ENCODE measurements at places on chromosomes 12 and 14.

GRCh38 chr14:50647753-50648152 is 20.4 kb downstream of the SAV1 start:
- DNase-seq = no peak
- H3K27me3 ChIP-seq = no peaks in the 10 kb centered on the region
- no peaks in the 10 kb centered on the region for H3K36me3 ChIP-seq
- H3K4me3 ChIP-seq = no peak overlapping the region
- no peak overlapping the region for H3K27ac ChIP-seq
- no peaks in the 10 kb centered on the region for H3K4me1 ChIP-seq

- no peak overlapping the region for H3K27ac ChIP-seq
- peak overlapping the region; percentile 24 for H3K4me3 ChIP-seq
- H3K27me3 ChIP-seq = peaks cover 37% of the 10 kb centered on the region
- H3K4me1 ChIP-seq = peaks cover 14% of the 10 kb centered on the region
- no peak for DNase-seq
- no peaks in the 10 kb centered on the region for H3K36me3 ChIP-seq
These were observed 89.5 kb downstream of the FBXL14 start for GRCh38 chr12:1504895-1505311.

GRCh38 chr12:123533672-123534643 is at the start of gene RILPL1:
Gene RILPL1 (minus strand): TSS chr12:123533719. CDS start chr12:123533482, 237 bp downstream.
- peak within 1 kb of the TSS; percentile 76 for H3K4me3 ChIP-seq
- H3K4me1 ChIP-seq = peaks cover 17% of the 10 kb centered on the region
- H3K27ac ChIP-seq = peak within 1 kb of the TSS; percentile 43
- peaks cover 8% of the 10 kb centered on the region for H3K27me3 ChIP-seq
- peak; percentile 30 for DNase-seq

GRCh38 chr12:131770120-131770519 is 58.1 kb upstream of the MMP17 start:
- H3K4me3 ChIP-seq = no peak overlapping the region
- peaks cover 20% of the 10 kb centered on the region for H3K4me1 ChIP-seq
- H3K36me3 ChIP-seq = peaks cover 57% of the 10 kb centered on the region
- DNase-seq = no peak
- no peaks in the 10 kb centered on the region for H3K27me3 ChIP-seq

- H3K27ac ChIP-seq = no peak overlapping the region
- DNase-seq = no peak
- H3K36me3 ChIP-seq = peaks cover 10% of the 10 kb centered on the region
- no peak overlapping the region for H3K4me3 ChIP-seq
These were observed 8.4 kb downstream of the FAR2 start for GRCh38 chr12:29157486-29157946.

- H3K36me3 ChIP-seq = no peaks in the 10 kb centered on the region
- H3K27ac ChIP-seq = no peak overlapping the region
- no peak for DNase-seq
- H3K4me1 ChIP-seq = no peaks in the 10 kb centered on the region
These were observed 39.4 kb downstream of the RPS29 start for GRCh38 chr14:49546766-49547165.

DNA sequence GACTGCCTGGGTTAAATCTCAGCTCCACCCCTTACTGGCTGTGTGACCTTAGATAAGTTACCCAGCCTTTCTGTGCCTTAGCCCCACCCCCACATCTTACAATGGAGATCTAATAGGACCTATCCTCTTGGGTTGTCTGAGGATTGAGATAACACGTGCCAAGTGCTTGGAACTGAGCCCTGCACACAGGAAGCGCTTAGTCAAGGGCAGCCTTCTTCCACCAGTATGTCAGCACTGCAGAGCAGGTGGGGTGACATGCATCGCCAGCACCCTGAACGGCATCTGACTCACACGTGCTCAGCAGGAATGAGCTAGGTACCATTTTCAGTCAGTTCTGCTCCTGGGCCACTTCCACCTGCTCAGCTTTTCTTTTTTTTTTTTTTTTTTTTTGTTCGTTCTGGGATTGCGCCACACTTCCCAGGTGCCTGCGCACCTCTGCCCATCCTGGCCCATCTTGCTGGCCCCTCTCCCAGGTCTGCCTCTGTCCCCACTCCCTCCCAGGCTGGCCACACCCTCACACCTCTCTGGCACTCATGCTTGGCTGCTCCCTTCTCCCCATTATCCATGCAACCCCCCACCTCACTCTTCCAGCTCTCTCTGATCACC is 19.6 kb downstream of the LGMN start:
- DNase-seq = no peak
- peaks cover 15% of the 10 kb centered on the region for H3K27me3 ChIP-seq
- peaks cover 17% of the 10 kb centered on the region for H3K4me1 ChIP-seq
- peaks cover 5% of the 10 kb centered on the region for H3K36me3 ChIP-seq
- H3K4me3 ChIP-seq = no peak overlapping the region

DNA sequence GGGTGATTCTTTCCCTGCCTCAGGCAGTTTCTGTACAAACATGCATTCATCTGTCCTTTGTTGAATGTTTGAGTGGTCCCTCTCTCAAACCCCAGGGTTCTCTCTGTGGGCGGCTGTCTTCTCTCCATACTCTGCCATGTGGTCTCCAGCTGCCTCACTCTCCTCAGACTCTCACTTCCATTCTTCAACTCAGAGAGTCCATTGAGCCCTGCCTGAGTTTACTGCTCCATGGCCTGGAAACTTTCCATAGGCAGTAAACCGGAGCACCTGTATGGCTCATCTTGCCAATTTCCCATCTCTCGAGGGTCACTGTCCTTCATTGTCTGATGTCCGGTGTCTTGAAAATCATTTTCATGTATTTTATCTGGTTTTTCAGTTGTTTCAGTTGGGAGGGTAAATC is 11.3 kb downstream of the C14orf132 start:
- no peak overlapping the region for H3K4me3 ChIP-seq
- DNase-seq = no peak
- no peaks in the 10 kb centered on the region for H3K4me1 ChIP-seq
- no peaks in the 10 kb centered on the region for H3K36me3 ChIP-seq
- no peak overlapping the region for H3K27ac ChIP-seq

DNA sequence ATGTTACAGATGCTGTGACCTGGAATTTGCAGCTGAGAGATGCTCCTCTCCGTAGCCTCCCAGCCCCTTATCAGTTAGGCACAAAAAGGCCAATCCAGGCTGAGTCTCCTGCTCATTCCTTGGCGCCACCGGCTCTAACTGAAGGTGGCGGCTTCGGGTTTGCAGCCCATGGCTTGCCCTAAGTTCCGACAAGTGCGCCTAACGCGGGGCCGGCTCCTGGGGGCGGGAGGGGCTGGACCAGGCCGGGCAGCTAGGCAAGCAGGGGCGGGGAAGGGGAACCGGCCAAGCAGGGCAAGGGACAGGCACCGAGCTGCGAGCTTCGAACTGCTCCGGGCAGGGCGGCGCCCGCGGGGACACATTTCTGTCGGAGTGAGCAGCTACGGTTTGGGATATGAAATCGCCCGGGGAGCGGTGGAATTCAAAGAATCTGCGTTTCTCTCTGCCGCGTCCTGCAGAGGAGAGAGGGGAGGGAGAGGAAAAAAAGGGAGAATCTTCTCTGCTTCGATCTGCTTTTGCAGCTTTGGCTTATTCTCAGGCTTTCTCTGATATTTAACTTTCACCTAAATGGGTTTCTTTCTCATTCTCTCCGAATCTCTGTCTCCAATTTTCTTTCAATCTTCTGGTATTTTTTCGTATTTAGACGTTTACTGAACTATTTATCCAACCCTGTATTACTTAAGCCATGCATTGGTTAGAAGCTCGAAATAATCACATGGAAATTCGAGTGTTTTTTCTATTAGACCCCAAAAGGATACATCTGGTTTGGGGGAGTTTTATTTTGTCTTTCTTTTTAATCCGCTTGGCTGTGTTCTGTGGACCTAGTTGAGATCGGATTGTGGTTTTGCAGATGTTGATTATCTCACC is 1.6 kb upstream of the HOXC12 start:
- peaks cover 93% of the 10 kb centered on the region for H3K27me3 ChIP-seq
- peaks cover 9% of the 10 kb centered on the region for H3K36me3 ChIP-seq
- no peak for DNase-seq
- peak overlapping the region; percentile 20 for H3K27ac ChIP-seq
- peaks cover 14% of the 10 kb centered on the region for H3K4me1 ChIP-seq
- H3K4me3 ChIP-seq = peak overlapping the region; percentile 31

GRCh38 chr12:92365333-92365732 is 219.7 kb upstream of the BTG1 start:
- no peak overlapping the region for H3K27ac ChIP-seq
- no peak for DNase-seq
- no peaks in the 10 kb centered on the region for H3K27me3 ChIP-seq
- H3K4me3 ChIP-seq = no peak overlapping the region
- peaks cover 28% of the 10 kb centered on the region for H3K36me3 ChIP-seq

DNA sequence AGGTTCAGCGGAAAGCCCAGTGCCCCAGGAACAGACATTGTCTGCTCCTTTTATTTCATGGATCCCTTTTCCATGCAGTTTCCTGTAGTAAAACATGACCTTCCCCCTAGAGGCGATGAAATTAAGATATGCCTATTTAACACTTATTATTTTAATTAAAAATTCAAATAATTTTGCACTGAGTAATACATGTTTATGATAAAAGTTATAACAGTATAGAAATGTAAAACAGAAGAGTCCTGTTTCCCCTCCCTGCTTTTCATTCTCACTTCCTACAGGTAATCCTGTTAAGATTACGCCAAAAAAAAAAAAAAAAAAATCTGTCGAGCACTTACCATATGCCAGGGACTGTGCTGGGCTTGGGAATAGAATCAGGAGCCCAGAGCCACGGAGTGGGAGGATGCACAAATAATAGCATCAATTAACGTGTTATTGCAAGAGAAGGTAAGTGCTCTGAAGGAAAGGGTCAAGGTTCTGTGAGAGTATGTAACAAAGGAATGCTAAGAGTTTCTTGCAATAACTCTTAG is 830 bp upstream of the LPCAT3 start:
- peaks cover 2% of the 10 kb centered on the region for H3K36me3 ChIP-seq
- H3K4me3 ChIP-seq = peak overlapping the region; percentile 95
- peak overlapping the region; percentile 86 for H3K27ac ChIP-seq
- no peaks in the 10 kb centered on the region for H3K27me3 ChIP-seq

GRCh38 chr12:11542599-11542998 is 106.9 kb upstream of the ETV6 start:
- H3K27ac ChIP-seq = no peak overlapping the region
- H3K4me3 ChIP-seq = no peak overlapping the region
- no peaks in the 10 kb centered on the region for H3K36me3 ChIP-seq
- peaks cover 51% of the 10 kb centered on the region for H3K4me1 ChIP-seq
- H3K27me3 ChIP-seq = no peaks in the 10 kb centered on the region

- H3K4me3 ChIP-seq = no peak overlapping the region
- H3K27ac ChIP-seq = no peak overlapping the region
- H3K4me1 ChIP-seq = no peaks in the 10 kb centered on the region
- H3K36me3 ChIP-seq = no peaks in the 10 kb centered on the region
- peaks cover 8% of the 10 kb centered on the region for H3K27me3 ChIP-seq
These were observed 129.3 kb downstream of the HMGA2 start for GRCh38 chr12:65953631-65954030.

DNA sequence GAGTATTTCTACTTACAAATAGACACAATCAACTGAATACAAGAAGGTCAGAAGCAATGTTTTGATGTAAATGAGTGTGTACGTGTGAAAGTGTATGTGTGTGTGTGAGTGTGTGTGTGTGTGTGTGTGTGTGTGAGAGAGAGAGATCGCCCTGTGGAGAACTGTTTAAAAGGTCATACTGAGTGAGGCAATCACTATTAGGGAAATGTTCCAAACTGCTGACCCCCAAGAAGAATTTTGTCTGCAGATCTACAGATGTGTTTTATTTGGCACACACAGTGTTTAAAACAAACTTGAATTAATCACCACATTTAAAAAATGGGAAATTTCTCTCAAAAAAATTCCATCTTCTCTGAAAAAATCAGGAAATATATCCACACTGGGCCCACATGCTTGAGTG is 1069.1 kb downstream of the SLC6A15 start:
- H3K27me3 ChIP-seq = no peaks in the 10 kb centered on the region
- H3K4me1 ChIP-seq = no peaks in the 10 kb centered on the region
- no peak overlapping the region for H3K4me3 ChIP-seq
- no peak overlapping the region for H3K27ac ChIP-seq

- no peaks in the 10 kb centered on the region for H3K27me3 ChIP-seq
- DNase-seq = no peak
- no peak overlapping the region for H3K4me3 ChIP-seq
- H3K4me1 ChIP-seq = no peaks in the 10 kb centered on the region
- H3K27ac ChIP-seq = no peak overlapping the region
These were observed 530.2 kb downstream of the RPS29 start for GRCh38 chr14:49056021-49056420.

- peak overlapping the region; percentile 93 for H3K27ac ChIP-seq
- H3K4me1 ChIP-seq = peaks cover 69% of the 10 kb centered on the region
- H3K27me3 ChIP-seq = no peaks in the 10 kb centered on the region
These were observed 51.0 kb downstream of the ACTN1 start for GRCh38 chr14:68927956-68928675.

DNA sequence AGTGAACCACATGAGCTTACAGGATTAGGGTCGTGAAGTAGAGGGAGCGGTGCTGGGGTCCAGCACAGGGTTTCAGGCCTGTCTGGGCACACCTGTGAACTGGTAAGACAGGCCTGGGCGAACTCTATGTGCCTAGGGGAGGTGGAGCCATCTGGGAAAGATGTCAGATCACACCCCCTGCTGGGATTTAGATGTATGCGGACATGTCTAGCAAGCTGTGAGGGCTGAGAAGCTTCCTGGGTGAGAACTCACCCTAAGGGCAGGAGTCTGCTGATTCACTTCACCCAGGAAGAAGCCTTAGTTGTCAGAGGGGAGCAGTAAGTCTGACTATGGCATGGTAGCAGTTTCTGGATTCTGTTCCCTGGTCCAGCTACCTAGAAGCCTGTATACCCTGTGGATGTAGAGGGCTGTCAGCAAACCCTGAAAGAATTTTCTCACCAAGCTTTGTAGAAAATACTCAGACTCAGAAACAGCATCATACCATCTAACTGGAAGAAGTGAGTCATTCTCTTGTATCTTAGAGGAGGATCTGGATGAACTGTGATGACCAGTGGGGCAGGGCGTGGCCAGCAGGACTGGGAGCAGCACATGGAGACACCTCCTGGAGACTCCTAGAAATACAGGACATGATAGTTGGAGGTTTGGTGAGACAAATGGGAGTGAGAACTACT is 11.2 kb upstream of the PYGL start:
- DNase-seq = no peak
- no peak overlapping the region for H3K27ac ChIP-seq
- H3K36me3 ChIP-seq = no peaks in the 10 kb centered on the region

All from activated CD8-positive, alpha-beta T cell treated with anti-CD3 and anti-CD28 coated beads, Interleukin-2, amount 10 ng/mL, durations not matched to agents 7 days and 5 days (primary cell).